RCC 7860 (cell line): ENCODE measurements at places on chromosomes 6 and 20.

- no peak for DNase-seq
Measured at GRCh38 chr6:159726255-159726917, 920 bp upstream of the WTAP start.

DNA sequence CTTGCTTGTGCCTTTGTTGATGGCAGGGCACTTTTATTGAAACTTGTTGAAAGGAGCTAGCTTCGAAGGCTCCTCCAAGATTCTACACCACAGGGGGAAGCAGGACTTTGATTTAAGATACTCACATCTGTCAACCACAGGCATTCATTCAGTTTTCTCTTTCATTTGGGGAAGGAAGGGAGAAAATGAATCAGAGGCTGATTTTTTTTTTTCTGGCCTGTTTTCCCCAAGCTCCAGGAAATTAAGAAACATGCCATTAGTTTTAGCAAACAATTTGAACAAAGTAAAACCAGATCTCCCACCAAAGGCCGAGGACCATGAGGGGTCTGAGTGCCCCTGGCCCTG lies 8.7 kb upstream of the APCDD1L start:
- peak; percentile 31 for DNase-seq

- DNase-seq, result no peak
Measured at GRCh38 chr6:52612336-52613054, 35.6 kb upstream of the TRAM2 start.

DNA sequence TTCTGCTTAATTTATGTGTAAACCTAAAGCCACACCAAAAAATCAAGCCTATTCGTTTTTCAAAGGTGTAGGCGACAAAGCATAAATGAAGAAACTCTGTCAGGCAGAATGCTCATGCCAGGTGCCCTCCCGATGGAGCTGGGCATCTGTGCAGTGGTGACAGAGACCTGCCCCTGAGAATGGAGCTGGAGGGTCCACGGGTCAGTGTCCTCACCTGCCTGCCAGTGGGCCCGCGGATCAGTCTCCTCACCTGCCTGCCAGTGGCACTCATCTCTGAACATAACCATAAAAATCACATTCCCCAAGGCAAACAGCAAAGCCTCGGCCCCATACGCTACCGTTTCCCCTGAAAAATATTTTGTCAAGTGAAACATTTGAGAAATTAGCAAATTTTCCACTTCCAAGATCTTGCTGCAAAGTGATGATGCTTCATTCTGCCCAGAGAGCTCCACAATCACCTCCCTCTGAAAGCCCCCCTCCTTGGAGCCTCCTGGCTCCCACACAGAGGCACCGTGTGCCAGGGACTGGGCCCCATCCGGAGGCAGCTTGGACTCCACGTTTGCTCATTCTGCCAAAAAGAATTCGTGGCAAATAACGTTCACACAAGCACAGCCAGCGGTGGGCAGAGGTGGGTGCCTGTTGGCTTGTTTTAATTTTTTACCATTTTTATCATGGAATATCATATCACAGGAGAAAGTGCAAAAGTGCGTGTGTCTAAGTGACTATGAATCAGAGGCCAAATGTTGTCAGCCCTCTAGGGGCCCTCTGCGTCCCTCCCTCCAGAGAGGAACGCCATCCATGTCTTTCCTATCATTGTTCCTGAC lies 88.8 kb downstream of the YTHDF1 start:
- no peak for DNase-seq

GRCh38 chr20:36117638-36118037 lies 36.9 kb upstream of the EPB41L1 start:
- DNase-seq, result no peak

- no peak for DNase-seq
Measured at GRCh38 chr6:150765067-150765764, 100.3 kb upstream of the MTHFD1L start.

GRCh38 chr6:72739368-72739779 lies 117.5 kb downstream of the KCNQ5 start:
- no peak for DNase-seq

- DNase-seq, result peak; percentile 87
Measured at GRCh38 chr20:49344975-49345374, 67.1 kb upstream of the ZNFX1 start.

DNA sequence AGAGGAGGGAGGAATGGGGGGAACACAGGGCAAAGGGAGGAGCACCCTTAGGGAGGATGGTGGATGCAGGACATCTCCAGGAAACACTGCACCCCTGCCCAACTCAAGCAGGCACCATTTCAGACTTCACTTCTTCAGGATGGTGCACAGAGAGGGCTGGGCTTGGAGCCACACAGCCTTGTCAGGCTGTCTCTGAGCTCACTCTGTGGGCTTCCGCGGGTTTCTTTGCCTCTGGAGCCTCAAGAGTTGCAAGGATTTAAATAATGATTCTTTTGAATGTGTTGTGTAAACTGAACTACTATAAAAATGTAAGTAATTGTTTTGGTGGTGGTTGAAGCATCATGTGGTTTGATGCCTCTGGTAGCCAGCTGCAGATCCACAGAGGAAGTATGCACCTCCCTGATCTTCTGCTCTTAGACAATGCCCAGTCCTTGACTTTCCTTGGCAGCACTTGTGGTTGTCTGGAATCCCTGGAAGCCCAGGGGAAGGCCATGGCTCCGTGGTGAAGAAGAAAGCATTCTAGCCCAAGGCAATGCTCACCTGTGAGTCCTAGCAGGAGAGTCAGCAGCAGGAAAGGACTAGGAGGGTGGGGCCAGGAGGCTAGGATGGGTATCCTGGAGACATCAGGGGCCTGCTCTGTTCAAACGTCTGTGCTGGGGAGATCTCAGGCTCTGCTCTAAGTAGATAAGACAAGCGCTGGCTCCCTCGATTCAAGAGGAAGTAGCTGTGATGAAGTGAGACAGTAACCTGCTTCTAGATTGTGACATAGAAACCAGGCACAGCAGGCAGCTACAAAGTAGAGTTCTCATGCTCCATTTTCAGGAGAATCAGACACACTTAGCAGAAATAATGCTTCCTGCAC lies 50.2 kb upstream of the SIRPG start:
- no peak for DNase-seq

DNA sequence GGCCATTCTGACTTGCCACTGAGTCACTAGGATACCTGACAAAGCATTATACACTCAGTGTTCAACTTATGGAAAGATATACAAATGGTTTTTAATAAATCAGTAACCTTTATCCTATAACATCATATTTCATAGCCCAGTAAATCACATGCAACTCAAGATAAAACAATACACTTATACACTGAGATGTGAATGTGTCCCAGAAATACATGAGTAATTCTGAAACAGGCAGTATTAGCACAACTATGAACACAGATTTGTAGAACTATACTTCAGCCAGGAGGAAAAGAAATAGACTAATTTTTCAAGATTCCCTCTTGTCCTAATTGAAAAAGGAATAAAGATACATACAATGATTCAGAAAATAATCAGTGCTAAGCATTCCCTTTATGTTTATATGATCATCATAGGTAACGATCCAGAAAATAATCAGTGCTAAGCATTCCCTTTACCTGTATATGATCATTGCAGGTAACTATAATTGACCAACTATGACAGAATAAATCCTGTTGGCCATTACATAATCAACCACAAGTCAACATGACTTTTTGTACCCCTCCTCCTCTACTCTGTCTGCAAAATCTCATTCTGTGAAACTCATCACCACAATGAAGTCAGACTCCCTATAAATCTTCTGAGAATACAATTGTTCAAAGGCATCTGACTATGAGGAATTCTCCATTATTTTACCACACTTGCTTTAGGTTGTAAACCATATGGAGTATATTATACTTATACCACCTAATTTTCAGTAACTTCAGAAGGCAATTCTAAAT lies 30.3 kb downstream of the HACE1 start:
- DNase-seq, result no peak

- DNase-seq, result no peak
Measured at GRCh38 chr6:169172456-169172855, 81.2 kb downstream of the THBS2 start.

DNA sequence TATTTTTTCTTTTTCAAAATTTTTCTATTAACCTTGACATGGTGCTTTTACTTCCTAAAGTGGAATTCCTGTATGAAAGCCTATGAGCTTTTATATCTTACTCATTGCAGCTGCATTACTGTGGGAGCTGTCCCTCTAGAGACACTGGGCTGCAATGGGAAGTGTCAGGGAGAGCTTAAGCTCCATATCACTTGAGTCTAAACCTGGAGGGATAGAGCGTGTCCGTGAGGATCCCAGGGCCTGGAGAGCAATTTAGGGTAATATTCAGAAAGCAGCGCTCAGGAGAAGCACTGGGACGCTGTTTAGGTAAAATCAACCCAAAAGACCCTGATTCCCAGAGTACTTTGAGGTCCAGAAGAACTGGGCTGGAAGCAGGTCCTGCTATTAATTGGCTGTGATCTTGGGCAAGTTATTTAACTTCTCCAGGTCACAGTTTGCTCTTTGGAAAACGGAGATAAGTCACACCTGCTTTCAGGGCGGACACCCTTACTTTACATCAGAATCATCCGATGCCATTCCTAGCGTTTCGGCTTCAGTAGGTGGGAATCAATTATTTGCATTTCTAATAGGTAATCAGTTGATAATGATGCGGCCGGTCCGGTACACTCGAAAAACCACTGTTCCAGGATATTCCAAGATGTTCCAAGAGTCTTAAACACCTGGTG lies 628 bp upstream of the ERGIC3 start:
- no peak for DNase-seq

- DNase-seq, result no peak
Measured at GRCh38 chr6:34288581-34288980, 39.8 kb upstream of the SMIM29 start.

DNA sequence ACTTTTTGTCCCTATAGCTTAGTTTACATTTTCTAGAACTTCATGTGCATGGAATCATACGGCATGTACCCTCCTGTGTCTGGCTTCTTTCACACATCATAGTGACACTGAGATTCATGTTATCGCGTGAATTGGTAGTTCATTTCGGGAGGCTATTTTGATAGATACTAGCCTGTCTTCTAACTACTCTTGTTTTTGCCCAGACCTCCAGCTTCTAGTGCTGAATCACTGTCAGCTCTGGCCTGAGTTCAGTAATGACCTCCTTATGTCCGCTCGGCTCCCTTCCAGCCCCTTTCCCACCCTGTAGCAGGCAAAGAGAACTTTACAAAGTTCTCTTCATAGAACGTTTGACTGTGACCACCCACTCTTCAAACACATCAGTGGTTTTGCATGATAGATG lies 14.1 kb downstream of the MYBL2 start:
- no peak for DNase-seq

DNA sequence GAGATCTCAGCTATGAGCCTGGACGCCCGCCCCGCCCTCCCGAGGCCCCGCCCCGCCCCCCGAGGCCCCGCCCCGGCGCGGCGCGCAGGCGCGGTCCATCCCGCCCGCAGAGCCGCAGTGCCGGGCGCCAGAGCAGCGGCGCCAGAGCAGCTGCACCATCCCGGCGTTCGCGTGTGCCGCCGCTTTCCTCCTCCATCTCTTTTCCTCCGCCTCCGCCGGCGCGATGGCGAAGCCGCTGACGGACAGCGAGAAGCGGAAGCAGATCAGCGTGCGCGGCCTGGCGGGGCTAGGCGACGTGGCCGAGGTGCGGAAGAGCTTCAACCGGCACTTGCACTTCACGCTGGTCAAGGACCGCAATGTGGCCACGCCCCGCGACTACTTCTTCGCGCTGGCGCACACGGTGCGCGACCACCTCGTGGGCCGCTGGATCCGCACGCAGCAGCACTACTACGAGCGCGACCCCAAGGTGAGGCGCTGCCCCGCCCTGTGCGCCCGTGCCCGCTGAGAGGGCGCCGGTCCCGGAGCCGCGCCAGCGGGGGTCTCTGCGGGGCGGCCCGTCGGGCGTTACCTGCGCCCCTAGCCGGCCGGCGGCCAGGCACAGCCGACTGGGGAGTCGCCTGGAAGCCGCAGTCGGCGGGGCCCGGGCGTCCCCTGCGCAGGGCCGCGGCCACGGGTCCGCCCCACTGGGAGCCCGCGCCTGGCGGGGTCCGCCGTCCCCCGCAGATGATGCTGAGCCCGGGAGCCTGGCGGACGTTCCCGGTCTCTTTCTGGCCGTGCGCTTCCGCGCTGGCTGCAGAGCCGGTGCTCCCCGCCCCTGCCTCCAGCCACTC lies at the start of gene PYGB:
PYGB (plus strand) TSS at position 130 of the 830 bp plus-strand sequence; CDS start at position 224, 94 bp downstream.
- peak; percentile 72 for DNase-seq

DNA sequence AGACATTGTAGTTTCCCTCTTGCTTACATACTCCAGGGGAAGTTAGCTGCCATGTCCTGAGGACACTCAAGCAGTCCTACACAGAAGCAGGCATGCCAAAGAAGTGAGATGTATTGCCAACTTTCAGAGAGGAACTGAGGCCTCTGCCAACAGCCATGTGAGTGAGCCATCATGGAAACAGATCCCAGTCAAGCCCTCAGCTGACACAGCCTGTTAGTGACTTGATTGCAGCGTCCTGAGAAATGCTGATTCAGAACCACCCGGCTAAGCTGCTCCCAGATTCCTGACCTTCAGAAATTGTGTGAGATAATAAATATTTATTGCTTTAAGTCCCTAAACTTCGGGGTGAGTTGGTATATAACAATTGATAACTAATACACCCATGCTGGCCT lies 38.1 kb downstream of the GSTA2 start:
- no peak for DNase-seq
